ENCODE measurements at places on chromosomes 6 and 20.
A peak's percentile ranks its signal among the peaks of the same experiment; 100 is the strongest.

DNA sequence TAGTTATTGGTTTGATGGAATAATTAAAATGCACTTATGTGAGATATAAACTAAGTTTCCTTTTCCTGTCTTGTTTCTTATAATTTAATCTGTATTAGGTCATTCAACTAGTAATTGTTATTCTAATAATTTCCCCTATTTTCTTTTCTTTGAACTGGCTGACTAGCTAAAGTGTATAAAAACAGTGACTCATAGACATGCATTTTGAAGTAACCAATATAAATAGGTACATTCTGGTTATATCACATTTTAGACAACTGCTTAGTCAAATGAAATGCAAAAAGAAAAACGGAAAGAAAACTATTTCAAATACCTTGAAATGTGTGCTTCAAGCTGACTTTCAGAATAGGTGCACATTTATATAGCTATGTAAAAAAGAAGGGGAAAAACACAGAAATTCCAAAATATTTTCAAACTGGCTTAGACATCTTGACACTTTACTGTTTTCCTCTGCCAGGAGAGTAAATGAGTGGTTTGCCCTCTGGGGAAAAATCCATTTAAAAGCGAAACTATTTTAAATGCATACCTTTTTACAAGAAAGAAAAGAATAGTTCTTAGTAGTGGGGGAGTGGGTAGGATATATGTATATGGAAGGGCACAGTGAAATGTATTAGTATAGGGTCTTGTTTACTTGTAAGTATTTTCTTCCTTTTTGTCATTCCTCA is 28.3 kb downstream of the KCNQ5 start:
- no peak for DNase-seq

DNA sequence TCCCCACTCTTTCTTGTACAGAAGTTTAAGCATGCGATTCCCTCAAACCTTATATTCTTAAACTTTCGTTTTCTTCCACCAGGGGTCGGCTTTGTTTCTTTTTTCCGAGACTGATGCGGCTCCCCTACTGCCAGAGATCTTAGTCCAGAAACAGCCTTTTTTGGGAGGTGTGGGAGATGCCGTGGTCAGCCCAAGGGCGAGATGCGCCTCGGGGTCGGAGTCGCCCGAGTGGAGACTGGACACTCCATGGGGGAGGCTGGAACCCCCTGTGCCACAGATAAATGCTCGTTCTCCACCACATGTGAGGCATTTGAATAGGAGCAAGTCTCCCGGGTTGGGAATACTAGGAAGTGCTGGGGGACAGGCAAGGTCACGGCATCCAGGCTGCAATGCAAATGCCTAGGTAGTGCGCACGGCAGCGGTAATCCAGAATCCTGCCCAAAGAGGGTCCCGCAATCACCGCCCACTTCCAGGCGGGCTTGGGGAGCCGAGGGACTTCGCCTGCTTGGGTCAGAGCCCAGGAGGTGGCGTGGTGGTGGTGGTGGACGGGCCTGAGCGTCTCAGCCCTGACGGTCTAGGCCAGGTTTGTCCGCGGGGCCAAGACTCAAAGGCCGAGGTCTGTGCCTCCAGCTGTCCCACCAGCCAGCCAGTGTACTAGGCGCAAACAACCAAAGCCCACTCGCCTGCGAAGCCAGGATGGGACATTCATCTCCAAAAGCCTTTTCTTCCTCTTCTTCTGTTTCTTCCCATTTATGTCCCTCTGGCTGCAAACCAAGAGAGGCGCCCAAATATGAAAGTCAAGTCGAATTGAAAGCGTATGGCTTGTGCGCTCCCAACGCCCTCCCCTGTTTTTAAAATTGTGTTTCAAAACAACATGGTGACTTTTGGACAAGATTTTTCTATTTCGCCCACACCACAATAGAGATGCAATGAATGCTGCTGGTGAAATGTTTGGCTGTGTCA is 39.3 kb upstream of the OSTM1 start:
- DNase-seq, result no peak

DNA sequence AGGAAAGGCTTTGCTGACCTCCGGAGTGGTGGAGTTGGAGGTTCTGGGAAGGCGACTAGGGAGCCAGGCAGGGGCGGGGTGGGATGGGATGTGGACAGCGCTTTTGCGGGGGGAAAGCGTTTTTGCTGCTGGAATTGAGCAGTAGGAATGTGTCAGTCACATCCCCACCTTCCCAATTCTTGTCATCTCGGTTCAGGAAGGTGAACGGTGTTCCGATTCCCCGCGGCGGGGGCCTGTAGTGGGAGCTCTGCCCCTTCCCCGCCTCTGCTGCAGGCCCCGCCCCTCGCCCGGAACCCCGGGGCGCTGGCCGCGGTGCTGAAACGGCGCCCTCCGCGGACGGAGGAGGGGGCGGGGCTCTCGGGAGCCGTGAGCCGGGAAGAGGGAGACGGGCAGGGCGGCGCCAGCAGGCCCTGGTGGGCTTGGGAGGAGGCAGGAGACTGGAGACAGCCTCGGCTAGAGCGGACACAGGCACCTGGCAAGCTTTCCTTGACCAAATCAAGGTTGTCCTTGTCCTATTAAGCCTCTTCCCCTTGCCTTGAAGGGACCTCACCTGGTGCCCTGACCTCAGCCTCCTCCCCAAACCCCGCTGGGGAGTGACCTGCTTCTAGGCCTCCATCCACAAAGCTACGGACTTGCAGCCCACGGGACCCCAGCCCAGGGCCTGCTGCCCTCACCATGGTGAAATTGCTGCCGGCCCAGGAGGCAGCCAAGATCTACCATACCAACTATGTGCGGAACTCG is at the start of gene LHFPL5:
LHFPL5 (plus strand) TSS at position 357 of the 741 bp plus-strand sequence; CDS start at position 676, 319 bp downstream.
- DNase-seq, result no peak

DNA sequence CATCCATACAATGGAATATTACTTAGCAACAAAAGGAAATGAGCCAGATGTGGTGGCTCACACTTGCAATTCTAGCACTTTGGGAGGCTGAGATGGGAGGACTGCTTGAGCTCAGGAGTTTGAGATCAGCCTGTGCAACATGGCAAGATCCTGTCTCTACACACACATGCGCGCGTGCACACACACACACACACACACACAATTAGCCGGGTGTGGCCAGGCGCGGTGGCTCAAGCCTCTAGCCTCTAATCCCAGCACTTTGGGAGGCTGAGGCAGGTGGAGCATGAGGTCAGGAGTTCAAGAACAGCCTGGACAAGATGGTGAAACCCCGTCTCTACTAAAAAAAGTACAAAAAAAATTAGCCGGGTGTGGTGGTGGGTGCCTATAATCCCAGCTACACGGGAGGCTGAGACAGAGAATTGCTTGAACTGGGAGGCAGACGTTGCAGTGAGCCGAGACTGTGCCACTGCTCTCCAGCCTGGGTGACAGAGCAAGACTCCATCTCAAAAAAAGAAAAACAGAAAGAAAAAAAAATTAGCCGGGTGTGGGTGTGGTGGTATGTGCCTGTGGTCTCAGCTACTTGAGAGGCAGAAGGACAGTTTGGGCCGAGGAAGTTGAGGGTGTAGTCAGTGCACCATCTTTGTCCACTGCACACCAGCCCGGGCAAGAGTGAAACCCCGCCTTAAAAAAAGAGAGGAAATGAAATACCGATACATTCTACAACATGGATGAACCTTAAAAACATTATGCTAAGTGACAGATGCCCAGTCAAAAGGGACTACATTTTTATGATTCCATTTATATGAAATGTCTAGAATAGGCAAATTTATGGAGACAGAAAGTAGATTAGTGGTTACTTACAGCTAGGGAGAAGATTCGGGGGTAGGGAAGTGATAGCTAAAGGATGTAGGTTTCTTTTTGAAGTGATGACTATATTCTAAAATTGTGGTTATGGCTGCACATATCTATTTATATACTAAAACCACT is 52.5 kb downstream of the RBL1 start:
- DNase-seq, result peak; percentile 4

DNA sequence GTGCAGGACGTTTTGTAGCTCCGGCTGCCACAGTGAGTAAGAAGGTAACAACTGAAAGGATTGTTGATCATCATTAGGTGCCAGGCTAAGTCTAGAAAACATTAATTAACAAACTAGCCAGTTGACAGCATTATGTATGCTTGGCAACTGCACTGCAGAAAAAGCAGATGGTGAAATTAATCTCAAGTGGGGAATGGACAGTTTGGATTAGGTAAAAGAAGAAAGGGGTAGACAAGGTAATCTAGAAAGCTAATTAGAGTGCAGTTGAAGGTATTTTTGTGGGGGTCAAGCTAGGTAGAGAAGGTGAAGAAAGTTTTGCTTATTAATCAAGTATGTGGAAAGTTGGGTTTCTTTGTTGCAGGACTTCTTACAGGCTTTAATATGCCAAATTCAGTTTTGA is 69.7 kb upstream of the HINT3 start:
- DNase-seq, result no peak

- no peak for DNase-seq
Observed at GRCh38 chr6:18367371-18367770, 19.8 kb upstream of the RNF144B start.

DNA sequence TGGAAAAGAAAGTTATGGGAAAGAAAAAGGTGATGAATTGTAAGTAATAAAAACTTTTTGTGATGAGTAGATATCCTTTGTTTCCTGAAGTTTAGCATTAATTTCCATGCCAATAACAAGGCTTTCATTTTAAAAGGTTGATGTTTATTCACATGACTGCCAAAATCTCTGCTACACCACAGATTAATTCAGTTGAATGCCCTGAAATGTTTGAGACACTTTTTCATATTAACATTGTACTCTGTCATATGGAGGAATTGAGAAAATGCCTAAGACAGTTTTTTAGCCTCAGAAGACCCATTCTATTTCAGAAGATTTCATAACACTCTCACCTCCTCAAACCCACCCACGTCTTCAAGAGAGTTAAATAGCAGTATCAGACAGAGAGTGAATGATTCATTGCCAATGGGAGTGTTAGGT is 115.5 kb downstream of the ADGRG6 start:
- no peak for DNase-seq

DNA sequence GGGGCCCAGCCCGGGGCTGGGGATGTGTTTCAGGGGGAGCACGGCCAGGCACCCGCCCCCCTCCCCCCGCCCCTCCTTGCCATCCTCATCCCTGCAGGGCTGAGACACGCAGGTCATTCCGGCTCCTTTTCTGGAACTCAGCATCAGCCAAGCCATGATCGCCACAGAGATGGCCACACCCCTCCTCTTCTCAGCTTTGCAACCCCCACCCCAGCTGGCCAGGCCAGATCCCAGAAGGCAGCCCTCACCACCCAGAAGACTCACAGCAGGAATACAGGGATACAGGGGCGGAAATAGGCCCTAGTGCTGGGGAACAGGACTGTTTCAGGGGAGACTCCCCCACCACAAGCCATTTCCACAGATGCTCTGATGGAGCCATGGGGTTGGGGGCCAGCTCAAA is 33.5 kb downstream of the YTHDF1 start:
- no peak for DNase-seq

GRCh38 chr20:36303020-36303595 is 3.0 kb upstream of the DLGAP4 start:
- DNase-seq, result no peak

DNA sequence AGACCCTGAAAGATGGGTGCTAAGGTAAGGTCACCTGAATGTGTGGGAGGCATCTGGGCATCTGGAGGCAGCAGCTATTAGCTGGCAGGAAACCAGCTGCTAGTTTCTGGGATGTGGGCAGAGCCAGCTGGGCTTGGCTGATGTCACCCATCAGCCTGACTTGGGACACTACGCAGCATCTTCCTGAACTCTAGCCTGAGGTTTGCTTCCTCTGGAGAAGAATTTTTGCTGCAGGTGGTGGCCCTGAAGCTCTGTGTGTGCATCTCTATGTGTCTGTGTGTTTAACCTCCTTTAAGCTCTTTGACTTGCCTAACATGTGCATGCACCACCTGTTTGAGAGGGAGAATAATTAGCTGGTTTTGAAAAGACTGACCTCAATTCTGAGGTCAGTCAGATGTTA is 465.1 kb upstream of the CHD6 start:
- DNase-seq, result no peak

- no peak for DNase-seq
Observed at GRCh38 chr20:53480913-53481312, 112.7 kb downstream of the ZNF217 start.

- DNase-seq, result no peak
Observed at GRCh38 chr6:133326584-133326983, 85.4 kb downstream of the EYA4 start.

- DNase-seq, result no peak
Observed at GRCh38 chr20:5470943-5471342, 154.2 kb upstream of the PROKR2 start.

DNA sequence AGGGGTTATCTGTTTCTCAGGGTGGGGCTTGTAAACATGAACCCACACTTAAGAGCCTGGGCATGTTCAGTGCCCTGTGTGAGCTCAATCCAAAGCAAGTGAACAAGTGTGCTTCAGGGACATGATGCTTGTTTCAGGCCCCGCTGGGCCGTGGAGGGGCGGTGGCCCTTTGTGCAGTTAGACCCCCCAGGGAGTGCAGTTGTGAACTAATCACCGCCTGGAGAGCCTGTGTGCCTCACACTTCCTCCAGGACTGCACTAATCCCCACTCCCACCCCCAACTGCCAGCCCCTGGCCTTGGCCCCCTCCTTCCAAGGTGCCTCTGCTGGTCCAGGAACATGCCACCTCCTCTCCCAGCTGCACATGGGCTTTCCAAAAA is 58.1 kb downstream of the RREB1 start:
- DNase-seq, result no peak

GRCh38 chr20:10987651-10988383 is 314.0 kb upstream of the JAG1 start:
- DNase-seq, result no peak

- no peak for DNase-seq
Observed at GRCh38 chr20:38084425-38084951, 50.9 kb downstream of the RPRD1B start.

GRCh38 chr6:5665173-5665572 is 341.6 kb downstream of the NRN1 start:
- no peak for DNase-seq

GRCh38 chr6:34976239-34976638 is 87.2 kb downstream of the ANKS1A start:
- no peak for DNase-seq

DNA sequence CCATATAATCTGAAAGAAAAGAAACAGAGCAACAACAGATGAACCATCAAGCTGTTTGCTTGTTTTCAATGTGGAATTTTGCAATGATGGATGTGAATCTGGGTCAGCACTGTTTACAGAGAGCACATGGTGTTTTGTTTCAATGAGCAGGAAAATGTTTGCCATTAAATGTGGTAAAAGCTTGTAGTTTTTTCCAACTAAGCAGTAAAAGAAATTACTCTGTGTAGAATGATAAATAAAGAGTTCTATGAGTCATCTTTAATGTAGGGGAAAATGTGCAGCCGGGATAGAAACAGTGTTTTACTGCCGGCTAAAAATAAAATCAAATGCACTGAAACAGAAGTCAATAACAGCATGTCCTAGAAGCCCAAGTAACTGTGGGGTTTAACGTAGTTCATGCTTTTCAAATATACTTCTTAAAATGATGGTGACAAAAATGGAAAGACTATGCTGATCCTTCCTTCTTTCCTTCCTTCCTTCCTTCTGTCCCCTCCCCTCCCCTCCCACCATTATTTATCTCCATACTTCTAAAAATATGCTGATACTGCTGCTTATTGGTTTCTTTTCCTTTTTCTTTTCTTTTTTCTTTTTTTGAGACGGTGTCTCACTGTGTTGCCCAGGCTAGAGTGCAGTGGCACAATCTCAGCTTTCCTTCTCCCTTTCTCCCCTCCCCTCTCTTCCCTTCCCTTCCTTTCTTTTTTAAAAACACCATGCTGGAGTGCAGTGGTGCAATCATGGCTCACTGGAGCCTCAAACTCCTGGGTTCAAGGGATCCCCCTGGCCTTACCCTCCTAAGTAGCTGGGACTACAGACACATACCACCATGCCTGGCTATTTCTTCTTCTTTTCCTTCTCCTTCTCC is 6.3 kb upstream of the NAA20 start:
- no peak for DNase-seq

GRCh38 chr6:144777249-144777648 is 492.1 kb downstream of the UTRN start:
- no peak for DNase-seq
